ENCODE measurements at places on chromosomes 13 and 19.

- DNase-seq = peak; percentile 76
Measured at GRCh38 chr13:113935001-113935844, 38.7 kb downstream of the C13orf46 start.

DNA sequence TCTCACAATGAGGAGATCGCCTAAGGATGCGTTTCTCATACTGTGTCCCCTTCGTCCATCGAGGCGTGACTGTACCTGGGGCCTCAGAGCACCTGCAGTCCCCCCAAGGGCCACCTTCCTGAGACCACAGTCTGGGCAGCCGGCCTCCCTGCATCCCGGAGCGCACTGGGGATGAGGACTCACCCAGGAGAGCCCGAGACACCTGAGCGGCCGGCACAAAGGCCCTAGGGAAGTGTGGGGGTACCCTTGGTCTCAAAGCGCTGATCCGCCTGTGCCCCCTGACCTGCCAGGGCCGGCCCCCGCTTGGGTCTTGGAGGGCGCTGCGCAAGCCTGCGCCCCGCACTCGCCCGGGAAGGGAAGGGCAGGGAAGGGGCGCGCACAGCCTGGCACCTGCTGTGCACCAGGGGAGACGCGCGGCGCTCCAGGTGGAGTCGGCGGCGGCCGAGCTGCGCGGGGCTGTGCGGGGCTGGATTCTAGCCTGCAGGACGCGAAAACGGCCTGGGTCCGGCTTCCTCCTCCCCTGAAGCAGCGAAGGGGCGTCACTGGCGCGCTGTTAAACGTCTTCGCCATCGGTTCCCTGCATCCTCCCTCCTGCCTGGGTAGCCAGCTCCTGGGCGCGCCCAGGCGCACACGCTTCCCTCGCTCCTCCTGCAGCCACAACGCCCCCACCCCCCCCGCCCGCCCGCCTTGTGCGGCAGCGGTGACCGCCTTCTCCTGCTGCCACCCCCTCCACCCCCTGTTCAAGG lies 13.6 kb upstream of the USP29 start:
- DNase-seq = no peak

DNA sequence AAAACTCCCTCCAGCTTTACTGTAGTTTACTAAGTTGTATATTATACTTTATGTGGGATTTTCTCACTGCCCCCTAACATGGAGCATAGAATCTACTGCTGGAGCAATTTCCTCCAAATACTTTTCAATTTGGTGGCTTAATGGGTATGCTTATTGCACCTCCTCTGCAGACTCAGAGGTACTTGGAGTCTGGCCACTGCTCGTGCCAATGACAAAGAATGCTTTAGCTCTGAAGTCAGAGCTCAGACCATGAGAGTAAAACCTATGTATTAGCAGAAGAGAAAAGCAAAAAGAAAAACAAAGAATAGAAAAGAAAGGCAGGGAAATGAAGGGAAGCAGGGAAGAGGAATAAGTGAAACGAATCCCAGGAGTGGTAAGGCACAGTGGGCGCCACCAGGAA lies 71.9 kb downstream of the SUCLA2 start:
- no peak for DNase-seq

- DNase-seq = peak; percentile 82
Measured at GRCh38 chr13:24050292-24050711, 110.2 kb upstream of the SPATA13 start.

- no peak for DNase-seq
Measured at GRCh38 chr13:27961227-27962085, 7.7 kb downstream of the CDX2 start.

GRCh38 chr19:5787409-5788182 lies 3.0 kb upstream of the PRR22 start:
- DNase-seq = no peak

GRCh38 chr13:31209172-31209840 lies 9.5 kb downstream of the B3GLCT start:
- DNase-seq = no peak

DNA sequence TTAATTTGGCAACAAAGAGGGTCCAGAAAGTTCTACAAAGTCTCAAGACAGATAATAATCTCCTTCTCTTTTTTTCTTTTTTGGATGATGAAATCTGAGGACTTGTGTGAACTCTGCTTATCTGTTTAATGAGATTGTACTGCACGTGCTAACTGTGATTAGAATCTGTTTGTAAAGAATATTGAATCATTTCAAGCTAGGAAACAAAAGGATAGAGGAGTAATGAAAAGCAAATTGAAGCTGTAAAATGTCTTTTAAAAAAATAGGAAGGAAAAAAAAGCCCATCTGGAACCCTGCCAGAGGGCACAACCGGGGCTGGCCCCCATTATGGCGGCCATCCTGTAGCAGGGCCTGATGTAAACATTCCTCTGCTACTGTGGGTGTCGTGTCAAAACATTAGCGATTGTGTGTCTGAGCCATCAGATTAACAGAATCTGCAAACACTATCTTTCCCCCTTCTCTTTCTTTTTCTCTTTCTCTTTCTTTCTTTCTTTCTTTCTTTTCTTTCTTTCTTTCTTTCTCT lies 83.0 kb downstream of the FLT1 start:
- no peak for DNase-seq

DNA sequence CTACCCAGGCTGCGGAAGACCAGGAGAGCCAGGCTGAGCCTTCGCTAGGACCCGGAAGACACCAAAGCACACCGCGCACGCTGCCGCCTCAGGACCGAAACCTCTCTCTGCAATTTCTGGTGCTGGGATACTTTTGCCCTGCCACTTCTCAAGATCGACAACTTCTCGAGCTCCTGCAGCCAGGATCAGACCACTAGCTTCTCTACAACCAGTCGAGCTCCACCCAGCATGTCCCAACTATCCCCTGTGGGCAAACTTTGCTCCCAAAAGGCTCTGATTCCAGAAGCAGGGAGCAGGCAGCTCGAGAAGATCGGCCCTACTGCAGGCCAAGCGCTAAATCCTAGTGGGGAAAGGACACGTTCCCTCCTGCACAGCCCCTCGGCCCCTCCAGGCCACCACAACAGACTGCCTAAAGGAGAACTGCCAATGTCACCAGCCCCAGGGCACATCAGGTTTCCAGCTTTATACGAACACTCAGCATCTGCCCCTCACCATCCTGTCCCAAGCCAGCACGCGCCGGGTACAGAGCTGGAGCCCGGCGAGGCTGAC lies 979 bp downstream of the AKAP8 start:
- no peak for DNase-seq

GRCh38 chr19:45498411-45499195 lies at the start of gene PPM1N:
Gene PPM1N (plus strand): TSS chr19:45498443. CDS start chr19:45498473, 30 bp downstream.
- DNase-seq = no peak

DNA sequence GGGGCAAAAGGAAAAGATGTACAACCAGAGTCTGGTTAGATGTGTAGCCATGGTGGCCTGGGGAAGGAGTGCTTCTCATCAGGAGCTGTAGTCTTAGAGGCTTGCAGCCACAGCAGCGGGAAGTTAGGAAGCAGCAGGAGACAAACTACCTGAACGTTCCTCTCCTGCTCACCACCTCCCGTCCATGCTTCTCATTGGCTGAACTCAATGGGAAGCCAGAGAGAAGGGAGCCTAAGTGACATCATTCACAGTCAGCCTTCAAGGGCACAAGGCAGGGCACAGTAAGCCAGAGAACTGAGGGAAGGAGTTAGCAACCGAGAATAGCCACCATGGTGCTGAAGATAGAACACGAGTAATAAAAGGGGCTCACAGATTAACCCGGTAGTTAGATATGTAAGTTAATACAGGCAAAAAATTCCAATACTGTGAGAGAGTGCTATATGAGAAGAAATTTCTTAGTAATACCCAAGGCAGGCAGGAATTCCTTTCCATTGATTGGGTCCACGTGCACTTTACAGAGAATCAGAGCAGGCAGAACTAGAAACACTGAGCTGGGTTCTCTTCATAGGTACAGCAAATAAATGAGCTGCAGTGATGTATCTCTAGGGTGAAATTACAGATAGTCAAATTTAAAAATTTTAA lies 391.5 kb upstream of the DACH1 start:
- no peak for DNase-seq

- DNase-seq = no peak
Measured at GRCh38 chr19:12703046-12703445, 6.6 kb upstream of the FBXW9 start.

DNA sequence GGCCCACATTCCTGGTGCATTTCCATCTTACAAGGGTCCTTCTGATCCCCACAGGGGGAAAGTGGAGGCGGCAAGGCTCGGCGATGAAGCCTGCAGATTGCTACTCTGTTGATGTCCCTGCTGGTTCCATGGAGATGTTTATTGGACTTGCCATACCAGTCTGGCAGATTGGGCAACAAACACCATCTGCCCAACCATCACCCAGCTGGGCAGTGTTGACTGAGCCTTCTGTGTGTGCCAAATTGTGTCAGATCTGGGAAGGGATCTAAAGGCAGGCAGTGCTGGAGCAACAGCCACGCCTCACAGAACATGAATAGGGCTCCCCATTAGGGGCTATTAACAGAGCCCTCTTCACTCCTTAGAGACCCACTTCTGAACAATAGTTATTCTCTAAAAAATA lies 35.0 kb downstream of the FLT1 start:
- DNase-seq = no peak

- no peak for DNase-seq
Measured at GRCh38 chr13:33328701-33329100, 43.1 kb upstream of the STARD13 start.

DNA sequence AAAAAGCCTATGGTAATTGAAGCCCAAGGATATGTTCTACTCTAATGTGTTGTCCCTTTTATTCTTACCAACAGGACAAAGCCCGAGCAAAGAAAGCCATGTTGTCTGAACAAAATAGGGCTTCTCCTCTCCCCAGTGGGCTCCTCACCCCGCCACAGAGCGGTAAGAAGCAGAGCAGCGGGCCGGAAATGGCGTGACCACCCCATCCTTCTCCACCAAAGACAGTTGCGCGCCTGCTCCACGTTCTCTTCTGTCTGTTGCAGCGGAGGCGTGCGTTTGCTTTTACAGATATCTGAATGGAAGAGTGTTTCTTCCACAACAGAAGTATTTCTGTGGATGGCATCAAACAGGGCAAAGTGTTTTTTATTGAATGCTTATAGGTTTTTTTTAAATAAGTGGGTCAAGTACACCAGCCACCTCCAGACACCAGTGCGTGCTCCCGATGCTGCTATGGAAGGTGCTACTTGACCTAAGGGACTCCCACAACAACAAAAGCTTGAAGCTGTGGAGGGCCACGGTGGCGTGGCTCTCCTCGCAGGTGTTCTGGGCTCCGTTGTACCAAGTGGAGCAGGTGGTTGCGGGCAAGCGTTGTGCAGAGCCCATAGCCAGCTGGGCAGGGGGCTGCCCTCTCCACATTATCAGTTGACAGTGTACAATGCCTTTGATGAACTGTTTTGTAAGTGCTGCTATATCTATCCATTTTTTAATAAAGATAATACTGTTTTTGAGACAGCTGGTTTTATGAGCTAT lies 12.0 kb downstream of the CCNE1 start:
- DNase-seq = peak; percentile 55

GRCh38 chr19:30116984-30117555 lies 175.0 kb downstream of the URI1 start:
- DNase-seq = no peak

GRCh38 chr13:99415014-99415650 lies 86.1 kb upstream of the TM9SF2 start:
- DNase-seq = peak; percentile 38

DNA sequence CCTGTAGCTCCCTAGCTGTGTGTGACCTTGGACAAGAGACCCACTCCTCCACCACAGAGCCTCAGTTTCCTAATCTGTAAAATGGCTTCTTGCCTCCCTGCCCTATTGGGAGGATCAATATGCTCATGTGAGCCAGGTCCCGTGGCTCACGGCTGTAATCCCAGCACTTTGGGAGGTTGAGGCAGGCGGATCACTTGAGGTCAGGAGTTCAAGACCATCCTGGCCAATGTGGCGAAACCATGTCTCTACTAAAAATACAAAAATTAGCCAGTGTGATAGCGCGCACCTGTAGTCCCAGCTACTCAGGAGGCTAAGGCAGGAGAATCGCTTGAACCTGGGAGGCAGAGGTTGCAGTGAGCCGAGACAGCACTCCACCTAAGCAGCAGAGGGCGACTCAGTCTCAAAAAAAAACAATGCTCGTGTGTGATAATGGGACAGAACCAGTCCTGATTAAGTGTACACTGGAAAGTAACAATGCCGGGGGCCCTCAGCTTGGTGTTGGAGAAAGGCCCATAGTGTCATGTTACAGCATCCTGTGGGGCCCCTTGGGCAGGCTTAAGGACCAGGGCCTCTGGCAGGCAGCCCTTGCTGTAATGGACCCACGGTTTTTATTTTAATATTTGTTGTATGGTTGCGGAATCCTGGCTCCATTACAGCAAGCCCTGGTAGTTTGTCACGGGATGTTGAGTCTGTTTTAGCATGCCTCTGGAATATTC lies 6.8 kb downstream of the RPS11 start:
- peak; percentile 39 for DNase-seq

GRCh38 chr13:40600149-40600751 lies 66.2 kb downstream of the FOXO1 start:
- no peak for DNase-seq

- no peak for DNase-seq
Measured at GRCh38 chr19:40805258-40805868, 6.4 kb downstream of the EGLN2 start.

- no peak for DNase-seq
Measured at GRCh38 chr19:8320564-8321066, 560 bp downstream of the NDUFA7 start.

DNA sequence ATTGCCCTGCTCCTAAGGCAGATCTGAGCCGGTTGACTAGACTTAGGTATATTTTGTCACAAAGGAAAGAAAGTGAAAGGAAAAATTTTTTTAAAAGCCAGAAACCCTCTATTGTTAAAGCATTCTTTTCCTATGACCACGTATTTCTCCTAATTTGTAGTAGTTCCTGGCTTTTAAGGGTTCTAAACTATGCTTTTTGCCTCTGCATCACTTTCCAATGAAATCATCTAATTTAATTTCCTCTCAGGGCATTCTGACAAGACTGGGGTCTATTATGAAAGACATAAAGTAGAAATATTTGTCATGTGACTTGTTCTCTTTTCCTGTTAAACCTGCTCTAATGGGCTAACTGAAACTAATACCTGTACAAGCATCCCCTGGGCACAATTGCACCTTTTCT lies 233.0 kb upstream of the PRR20A start:
- no peak for DNase-seq

DNA sequence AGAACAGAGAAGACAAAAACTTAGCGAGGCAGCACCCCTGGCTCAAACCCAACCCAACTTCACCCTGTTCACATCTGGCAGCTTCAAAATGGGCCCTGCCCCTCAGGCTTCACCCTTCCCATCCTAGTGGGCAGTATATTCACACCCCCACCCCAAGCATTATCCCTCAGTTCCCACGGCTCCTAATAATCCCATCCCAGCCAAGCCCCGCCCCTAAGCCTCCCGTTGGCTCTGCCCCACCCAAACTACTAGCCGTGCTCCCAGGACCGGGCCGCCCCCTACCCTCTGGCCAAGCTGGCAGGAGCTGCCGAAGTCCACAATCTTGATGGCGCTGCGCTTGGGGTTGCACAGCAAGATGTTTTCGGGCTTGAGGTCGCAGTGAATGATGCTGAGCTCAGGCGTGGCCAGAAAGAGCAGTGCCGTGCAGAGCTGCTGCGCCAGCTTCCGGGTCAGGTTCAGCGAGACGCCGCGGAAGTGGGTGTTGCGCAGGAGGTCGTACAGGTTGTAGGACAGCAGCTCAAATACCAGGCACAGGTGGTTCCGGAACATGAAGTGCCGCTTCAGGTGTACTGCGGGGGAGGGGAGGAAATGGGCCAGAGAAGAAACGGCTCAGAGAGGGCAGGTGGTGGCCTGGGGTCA lies 5.8 kb downstream of the DYRK1B start:
- DNase-seq = peak; percentile 58

GRCh38 chr13:75418997-75419396 lies 63.0 kb downstream of the TBC1D4 start:
- DNase-seq = no peak

All from tibial artery (tissue), 4 donors.